Spinal cord (tissue), 10 donors: ENCODE measurements at places on chromosomes 3 and 15. TPM values are rescaled to one million over a fixed set of nuclear protein-coding genes. Genes with fewer than 3 reads are reported as not detected.

Gene SELENOS
- 64.9 TPM for polyA plus RNA-seq

Gene ISLR2
- polyA plus RNA-seq, result 16.7 TPM

Gene ACAN
- polyA plus RNA-seq, result 18.5 TPM

Gene CD200R1L
- polyA plus RNA-seq, result not detected

Gene GOLGA6B
- polyA plus RNA-seq, result not detected

Gene SAMD7
- not detected for polyA plus RNA-seq

Gene TNFSF10
- 5.2 TPM for polyA plus RNA-seq
